ENCODE measurements at places on chromosomes 1 and 21.

- no peak for DNase-seq
Measured at GRCh38 chr1:41382480-41383090, 21.4 kb downstream of the FOXO6 start.

- no peak for DNase-seq
Measured at GRCh38 chr1:235138821-235139220, 10.2 kb upstream of the TOMM20 start.

- no peak for DNase-seq
Measured at GRCh38 chr1:60664086-60664625, 418.2 kb upstream of the NFIA start.

DNA sequence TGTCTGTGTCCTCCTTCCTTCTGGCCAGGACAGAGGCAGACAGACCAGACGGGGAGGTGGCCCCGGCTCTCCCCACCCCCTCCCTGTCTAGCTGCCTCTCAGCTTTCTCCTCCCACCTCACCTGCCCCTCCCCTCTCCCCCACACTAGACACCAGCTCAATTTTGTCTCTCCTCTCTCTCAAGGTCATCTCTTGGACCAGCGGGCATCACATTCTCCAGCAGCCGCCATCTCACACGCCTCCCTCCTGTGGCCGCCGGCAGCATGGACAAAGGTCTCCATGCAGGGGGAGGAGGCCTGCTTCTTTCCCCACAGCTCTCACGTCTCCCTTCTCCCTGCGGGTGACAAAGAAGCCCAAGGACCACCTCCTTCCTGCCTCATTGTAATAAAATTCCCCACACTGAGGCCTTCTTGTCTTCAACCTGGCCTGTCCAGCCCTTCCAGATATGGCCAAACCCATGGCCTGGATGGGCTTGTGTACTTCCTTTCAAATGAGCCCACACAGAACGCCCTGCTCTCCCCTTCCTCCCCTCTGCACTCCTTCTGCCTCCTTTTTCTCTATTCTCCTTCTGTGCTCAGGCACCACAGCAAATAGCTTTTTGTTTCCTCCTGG is 14.6 kb downstream of the OPTC start:
- DNase-seq = no peak

GRCh38 chr21:42539342-42539741 is 25.7 kb downstream of the SLC37A1 start:
- no peak for DNase-seq

GRCh38 chr1:230501242-230501641 is 75.1 kb upstream of the PGBD5 start:
- no peak for DNase-seq

DNA sequence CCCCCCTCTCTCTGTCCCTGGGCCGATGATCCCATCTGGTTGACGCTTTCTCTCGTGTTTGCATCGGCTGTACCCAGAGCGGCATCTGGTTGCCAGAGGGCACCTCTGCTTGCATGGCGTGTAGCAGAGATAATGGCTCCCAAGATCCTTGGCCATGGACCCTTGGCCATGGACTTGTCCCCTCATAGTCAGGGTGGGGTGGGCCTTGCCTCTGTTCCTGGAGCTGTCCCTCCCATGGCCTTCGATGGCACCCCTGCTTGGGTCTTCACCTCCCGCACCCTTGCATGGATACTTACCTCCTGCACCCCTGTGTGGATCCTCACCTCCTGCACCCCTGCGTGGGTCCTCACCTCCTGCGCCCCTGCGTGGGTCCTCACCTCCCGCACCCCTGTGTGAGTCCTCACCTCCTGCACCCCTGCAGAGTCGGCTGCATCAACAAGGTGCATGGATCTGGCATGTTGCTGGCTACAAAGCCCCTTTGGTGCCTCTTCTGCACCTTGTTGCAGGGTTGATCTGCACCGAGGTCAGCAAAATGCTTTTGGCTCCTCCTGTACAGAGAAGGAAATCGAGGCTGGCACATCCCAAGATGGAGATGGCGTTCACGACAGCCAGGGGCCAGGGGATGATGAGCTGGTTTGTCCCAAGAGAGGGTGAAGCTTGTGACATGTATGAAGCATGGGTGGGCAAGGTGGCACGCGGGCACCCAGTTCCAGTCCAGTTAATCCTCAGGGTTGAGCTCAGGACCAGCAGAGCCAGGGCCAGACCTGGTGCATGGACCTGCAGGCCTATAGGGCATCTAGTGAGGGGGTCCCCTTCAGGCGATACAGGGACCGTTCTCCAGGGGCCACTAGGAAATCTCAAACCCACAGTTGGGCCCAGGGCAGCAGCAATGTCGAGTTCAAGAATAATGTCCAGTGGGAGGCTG is 46.1 kb upstream of the C1orf174 start:
- no peak for DNase-seq

DNA sequence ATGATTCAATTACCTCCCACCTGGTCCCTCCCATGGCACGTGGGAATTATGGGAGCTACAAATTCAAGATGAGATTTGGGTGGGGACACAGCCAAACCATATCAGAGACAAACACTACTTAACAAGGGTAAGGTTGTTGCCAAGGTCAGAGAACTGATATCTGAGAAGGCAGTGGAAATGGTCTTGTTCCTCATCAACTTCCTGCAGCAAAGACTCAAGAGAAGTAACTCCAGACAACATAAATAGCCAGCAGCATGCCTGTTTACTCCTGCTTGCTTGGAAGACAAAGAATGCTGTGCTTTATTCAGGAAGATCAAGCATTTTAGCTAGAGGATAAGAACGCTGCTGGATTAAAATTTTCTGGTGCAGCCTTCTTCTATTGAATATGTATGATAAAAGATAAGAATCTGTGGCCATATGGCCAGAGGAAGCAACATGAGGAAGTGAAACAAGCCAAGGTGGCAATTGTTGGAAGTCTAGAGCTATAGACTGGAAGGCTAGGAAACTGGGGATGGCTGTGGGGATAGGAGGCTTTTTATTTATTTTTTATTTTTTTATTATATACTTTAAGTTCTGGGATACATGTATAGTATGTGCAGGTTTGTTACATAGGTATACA is 36.4 kb downstream of the DDAH1 start:
- DNase-seq = no peak

GRCh38 chr1:170864238-170864637 is 71.1 kb upstream of the MROH9 start:
- DNase-seq = no peak

DNA sequence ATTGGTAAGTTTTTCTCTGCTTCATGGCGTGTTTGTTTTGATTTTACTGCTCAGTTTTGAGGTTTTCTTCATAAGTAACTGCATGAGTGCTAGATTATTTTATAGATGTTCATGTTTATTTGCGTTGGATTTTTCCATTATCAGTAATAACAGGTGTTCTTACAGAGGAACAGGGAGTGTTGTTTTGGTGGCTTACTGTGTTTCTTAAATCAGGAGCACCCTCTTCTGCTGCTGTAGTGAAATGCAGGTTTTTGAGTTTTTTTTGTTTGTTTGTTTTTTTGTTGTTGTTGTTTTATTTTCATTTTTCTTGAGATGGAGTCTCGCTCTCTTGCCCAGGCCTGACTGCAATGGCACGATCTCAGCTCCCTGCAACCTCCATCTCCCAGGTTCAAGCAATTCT is 32.6 kb downstream of the CTBS start:
- no peak for DNase-seq

DNA sequence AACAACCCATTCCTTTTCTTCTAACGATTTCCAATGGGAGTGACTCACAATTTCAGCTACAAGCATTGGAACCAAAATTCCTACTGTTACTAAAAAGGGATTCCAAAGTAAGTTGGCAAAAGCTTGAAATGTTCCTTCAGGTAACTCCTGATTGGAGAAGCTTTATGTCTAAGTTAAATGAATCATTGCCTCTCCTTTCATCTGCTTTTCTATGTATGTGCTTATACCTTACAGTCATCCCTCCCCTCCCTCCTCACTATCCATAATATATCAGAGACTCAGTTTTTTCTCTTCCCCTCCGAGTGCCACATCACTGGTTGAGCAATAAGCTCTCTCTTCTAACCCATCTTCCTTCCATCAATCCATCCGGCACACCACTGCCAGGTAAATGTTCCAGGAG is 86.8 kb downstream of the TIAM1 start:
- no peak for DNase-seq

DNA sequence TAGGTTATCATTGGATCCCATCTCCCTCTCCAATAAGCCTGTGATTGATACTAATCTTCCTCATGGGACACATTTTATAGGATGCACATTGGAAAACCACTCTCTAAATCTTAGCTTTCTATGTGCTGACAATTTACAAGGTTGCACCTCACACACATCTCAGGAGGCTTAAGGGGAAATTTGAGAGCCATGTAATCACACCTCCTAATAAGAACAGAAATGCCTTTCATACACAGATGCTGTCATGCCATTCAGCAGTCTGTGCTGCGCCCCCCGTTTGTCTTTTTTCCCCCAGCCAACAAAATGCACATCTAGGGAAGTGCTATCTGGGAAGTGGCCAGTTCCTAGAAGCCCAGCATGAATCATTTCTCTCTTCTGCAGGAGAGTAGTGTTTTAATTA is 154.5 kb downstream of the ST6GALNAC5 start:
- no peak for DNase-seq

DNA sequence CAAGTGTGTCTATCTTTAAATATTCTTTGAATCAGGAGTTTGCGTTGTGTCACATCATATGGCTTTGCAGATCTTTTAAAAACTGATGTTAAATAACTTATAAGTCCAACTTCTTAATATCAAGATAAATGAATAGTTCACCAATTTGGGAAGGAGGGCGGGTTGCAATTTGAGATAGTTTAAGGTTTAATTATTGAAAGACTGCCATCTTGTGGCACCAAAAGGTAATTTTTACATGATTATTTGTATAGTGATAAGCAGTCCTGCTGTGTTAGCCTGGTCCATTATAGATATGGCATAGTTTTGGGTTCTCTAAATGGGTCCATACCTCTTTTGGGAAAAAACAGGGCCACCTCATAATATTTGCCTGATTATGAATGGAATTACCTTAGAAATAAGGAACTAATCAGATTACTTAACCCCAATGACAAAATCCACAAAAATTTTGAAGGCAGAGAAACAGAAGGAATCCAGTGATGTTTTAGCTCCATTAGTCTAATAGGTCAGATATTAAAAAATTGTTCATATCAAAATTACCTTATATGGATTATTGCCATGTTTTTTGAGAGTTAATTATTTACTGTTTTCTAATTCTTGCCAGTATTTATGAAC is 64.3 kb downstream of the PRKAA2 start:
- no peak for DNase-seq

- no peak for DNase-seq
Measured at GRCh38 chr21:23394458-23394857, 2212.8 kb downstream of the MRPL39 start.

GRCh38 chr1:117001254-117001927 is at the start of gene CD101:
Gene CD101, plus strand, starts transcription at chr1:117001760. Its CDS starts 58 bp downstream, at chr1:117001818.
- DNase-seq = peak; percentile 29

DNA sequence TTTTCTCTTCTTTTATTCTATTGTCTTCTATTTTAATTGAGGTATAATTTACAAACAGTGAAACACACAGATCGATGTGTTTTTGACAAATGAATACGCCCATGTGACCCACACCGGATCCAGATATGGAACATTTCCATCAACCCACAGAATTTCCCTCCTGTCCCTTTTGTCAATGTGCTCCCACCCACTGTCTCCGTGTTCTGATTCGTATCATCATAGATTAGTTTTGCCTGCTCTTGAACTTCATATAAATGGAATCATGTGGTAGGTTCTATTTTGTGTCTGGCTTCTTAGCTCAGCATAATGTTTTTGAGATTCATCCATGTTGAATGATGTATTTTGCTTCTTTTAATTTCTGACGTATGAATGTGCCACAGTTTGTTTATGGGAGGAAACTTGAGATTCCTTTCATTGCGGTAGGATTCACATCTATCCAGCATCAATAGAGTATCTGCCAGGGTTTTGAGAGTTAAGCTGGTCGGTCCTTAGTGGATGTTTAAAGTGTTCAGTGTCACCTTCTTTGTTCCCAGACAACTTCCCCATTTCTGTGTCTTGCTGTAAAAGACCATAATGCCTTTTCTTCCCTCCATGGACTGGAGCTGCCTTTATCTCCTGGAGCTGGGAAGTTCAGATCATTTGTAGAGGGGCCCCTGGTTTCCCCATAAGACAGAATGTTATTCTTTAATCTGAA is 14.7 kb downstream of the NAV1 start:
- DNase-seq = no peak

GRCh38 chr1:4022715-4023114 is 122.6 kb upstream of the C1orf174 start:
- no peak for DNase-seq

DNA sequence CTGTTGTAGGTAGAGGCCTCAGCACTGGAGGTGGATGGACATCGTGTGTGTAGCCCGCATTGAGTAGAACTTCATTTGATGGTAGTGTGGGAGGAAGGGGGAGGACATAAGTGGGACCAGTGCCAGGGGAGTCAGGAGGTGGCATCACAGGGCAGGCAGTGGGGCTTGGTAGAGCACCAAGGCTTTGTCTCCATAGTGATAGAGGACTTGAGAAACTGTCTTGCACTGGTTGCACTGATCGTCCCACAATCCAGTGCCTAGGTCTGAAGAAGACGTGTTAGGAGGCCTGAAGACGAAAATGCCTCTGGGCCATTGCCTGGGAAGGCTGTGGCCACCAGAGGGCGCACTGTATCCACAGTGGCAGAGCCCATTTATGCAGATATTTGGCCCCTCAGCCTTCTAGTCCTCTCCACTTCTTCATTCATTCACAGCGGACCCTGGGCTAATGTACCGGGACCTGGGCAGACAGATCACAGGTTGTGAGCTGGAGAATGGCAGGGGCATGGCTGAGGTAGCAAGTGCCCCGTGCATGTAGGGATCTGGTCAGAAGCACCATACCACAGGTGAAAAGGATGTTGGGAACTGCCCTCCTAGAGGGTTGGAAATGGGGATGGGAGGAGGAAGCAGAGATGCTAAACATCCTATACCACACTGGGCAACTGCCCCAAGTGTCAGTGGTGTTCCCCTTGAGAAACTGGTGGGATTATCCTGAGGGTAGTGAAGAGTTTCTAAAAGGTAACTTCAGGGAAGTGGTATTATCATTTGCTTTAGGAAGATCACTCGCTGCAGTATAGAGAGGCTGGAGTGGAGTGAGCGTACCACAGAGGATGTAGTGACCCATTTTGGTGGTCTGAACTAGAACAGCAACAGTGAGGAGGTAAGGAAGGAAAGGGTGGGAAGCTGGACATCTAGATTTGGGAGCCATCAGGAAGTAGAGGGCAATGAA is 95.3 kb downstream of the PIK3R3 start:
- peak; percentile 64 for DNase-seq

DNA sequence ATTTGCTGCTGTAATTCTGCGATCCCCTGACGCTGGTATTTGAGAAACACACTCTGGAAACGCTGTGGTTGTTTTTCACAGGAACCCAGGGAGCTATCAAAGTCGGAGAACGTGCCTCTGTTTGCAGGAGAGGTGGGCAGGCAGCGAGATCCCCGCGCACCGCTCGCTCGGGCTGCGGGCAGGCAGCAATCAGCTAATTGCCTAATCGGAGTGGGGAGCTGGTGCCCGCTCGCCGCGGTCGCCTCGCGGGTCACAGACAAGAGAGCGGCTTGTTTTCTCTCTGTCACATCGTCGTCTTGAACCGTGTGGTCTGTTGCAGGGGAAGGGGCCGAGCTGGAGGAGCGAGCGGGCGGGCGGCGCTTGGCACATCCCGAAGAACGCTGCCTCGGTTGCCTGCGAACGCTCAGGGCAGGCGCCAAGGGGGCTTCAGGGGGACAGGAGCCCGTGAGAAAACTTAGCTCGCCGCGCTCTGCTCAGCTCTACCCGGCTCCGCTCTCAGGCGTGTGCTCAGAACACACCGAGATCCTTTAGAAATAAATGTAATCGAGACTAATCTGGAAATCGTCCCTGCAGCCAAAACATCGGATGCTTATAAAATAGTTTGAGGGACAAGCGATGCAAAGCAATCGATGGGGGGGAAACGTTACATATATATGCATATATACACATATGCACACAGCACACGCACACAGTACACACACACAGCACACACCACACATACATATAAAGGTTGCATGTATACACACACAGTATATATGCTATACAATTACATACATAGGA is 93.6 kb upstream of the SMYD2 start:
- no peak for DNase-seq
